Esophagus squamous epithelium (tissue), 5 donors: ENCODE measurements at places on chromosomes 6 and 20. TPM values are rescaled to one million over a fixed set of nuclear protein-coding genes. Genes with fewer than 3 reads are reported as not detected.

Gene SRMS
- not detected for total RNA-seq

Gene GSTA2
- not detected for total RNA-seq

Gene KIF25
- total RNA-seq, result not detected

Gene PPIL6
- total RNA-seq, result 6.1 TPM

Gene TUBB2B
- 1.6 TPM for total RNA-seq

Gene SLC24A3
- total RNA-seq, result 5.7 TPM

Gene NKX2-2
- total RNA-seq, result not detected

Gene ANKS1A
- 12.6 TPM for total RNA-seq

Gene EPB41L2
- 16.6 TPM for total RNA-seq

Gene IMPG1
- not detected for total RNA-seq

Gene FOXA2
- total RNA-seq, result not detected

Gene ENPP1
- 12.6 TPM for total RNA-seq

DNA sequence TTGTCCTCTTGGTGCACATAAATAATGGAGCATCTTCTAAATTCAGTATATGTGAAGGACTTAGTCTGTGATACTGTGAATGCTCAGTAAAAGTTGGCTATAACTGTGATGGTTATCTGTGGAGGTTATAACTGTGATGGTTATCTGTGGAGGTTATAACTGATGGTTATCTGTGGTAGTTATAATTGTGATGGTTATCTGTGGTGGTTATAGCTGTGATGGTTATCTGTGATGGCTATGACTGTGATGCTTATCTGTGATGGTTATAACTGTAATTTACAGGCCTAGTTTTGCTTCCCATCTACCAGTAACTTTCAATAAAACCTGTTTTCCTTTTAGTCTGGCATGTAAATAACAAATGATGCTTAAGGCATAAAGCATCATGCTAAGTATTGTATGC lies 16.5 kb downstream of the PTK7 start:
- no peak for DNase-seq

DNA sequence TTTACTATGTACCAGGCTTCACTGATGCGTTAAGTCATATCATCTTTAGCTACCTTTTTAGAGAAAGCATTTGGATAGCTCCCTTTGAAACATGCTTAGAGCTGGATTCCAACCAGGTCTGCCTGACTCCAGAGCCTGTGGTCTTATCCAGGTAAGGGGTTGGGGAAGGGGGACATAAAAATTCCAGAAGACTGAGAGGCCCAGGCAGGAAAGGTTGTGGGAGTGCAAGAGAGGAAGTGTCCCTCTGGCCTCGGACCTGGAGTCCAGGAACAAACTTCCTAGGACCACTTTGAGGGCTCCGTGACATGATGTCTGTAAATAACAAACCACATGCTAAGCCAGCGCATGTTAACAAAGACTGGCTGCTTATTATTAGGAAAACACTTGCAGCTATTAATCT lies 163.0 kb upstream of the KCNG1 start:
- DNase-seq, result no peak

- DNase-seq, result no peak
Measured at GRCh38 chr20:58464838-58465237, 50.4 kb downstream of the APCDD1L start.

GRCh38 chr20:63247671-63248228 lies 6.5 kb downstream of the NKAIN4 start:
- DNase-seq, result no peak

DNA sequence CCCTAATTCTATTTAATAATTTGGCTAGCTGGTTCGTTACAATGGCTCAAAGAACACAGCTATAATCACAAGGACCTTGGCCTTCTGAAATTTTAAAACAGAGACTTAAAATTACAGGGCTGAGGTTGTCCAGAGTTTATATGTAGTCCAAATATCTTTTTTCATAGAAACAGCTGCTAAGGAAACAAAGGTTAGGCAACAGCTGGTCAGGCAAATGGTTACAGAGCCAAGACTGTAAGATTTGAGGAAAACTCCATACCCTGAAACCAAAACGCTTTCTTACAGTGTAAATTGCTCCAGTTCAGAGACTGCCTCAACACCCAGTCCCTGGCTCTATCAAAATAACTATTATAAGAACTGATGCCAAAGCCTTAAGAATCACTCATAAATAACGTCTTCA lies 9.7 kb upstream of the ARHGAP18 start:
- no peak for DNase-seq

GRCh38 chr20:47418069-47418757 lies 61.7 kb upstream of the ZMYND8 start:
- DNase-seq, result no peak

DNA sequence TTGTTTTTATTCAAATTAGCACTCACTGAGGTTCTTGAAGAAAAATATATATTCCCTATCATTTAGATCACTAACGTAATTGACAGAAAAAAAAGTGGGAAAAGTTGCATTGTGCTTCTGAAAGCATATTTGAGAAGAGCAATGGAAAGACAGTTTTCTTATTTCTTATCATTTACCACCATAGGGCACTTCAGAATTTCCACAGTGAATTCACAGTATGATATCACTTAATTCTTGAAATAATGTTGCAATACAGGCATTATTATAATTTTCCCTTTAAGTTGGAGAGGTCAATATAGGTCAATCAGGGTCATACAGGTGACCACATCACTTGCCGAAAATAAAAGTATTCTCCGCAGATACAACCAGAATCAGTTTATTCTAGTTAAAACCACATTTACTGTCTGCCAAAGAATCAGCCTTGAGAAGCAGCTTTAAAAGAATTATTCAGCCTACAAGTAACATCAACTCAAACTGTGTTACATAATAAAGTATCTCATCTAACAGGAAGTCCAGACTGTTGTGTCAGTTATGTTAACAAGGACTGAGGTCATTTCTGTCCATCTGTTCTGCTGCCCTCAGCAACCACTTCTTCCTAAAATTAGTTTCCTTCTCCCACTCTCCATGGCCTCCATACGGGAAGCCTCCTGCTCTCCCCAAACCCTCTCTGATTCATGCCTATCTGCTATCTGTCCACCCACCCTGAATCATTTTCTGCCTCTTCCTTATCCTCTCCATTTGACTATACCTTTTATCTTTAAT lies 121.2 kb downstream of the SIM1 start:
- no peak for DNase-seq

DNA sequence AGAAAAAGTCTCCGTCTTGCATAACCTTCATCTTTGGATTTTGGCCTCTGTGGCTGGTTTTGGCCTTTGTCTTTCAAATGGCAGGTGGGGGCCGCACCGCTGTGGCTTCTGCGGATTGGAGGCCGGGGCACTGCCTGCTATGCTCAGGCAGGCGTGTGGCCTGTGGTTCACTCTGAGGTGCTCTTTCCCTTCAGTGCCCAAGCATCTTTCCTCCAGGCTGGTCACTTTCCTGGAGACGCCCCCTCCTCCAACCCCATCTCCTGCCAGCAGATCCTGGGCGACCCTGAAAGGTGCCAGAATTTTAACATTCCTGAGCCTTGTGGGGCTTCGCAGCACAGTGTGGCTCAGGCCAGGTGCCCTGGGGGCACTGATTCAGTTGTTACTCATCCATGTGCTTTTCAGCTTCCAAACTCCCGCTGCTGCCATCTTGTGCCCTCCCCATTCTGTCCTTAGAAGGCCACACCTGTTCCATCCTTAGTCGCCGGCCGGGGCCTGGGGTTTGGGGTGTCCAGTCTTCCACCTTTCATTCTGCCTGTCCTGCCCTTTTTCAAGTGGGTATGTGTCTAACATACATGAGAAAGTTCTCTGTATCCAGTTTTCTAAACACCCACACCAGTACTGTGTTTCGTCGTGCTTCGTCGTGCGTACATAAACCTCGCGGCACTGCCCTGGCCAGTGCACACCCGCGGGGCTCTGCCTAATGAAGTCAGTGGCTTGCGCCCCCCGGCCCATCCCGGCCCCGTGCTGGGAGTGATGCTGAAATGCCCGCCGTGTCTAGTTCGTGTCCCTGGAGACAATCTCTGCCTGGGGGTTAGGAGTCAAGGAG lies 12.1 kb downstream of the SS18L1 start:
- no peak for DNase-seq

GRCh38 chr6:169839029-169839481 lies 87.6 kb downstream of the ERMARD start:
- no peak for DNase-seq

- DNase-seq, result no peak
Measured at GRCh38 chr6:45467853-45468252, 90.1 kb upstream of the SUPT3H start.

DNA sequence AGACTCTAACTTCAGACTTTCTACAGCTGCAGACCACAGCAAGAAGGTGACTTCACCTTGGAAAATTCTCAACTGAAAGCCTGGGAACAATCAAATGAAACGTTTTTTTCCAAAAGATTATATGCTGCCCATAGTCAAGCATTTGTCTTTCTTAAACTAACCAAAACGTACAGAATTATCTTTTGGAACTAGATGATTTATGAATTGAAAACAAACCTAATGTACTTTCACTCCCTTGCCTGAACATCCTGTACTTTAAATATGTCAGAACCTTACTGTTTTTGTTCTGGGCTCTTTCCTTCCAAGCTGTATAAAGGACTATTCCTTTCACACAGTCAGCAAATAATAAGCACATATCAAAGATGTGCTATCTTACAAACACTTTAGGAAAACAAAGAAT lies 62.4 kb upstream of the TNFAIP3 start:
- no peak for DNase-seq

DNA sequence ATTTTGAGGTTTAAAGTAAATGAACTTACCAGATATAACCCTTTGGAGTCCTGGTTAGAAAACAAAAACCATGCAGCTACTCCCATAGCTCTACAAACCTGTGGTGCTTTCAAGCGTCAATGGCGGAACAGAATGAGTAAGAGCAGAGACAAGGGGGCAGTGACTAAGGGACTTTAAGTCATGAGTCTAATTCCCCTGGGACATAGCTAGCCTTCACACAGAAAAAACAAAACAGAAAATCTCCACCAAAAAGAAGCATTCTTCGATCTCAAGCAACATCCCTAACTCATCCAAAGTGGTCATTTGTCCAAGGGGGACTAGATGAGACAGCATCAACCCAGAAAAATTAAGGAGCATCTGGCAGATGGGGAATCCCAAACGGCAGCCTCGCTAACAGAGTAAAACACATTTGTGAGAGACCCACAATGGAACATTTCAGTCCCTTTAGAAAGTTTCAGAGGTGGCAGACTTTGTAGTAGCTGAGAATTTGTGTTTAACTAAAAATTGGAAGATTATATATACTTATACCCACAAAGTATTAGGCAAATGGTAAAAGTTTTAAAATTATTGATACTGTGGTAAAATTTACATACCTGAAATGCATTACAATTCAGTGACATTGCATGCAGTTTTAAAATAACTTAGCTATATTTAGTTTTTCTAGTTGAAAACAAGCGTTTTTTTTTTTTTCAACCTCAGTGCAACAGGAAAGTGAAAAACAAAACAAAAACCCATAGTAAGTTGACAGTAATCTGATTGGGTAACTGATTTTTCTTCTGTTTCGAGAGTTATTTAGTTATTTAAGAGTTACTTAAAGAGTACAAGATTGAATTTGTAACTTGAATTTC lies 67.5 kb downstream of the KCNQ5 start:
- DNase-seq, result no peak

GRCh38 chr20:35791821-35792220 lies 20.0 kb downstream of the PHF20 start:
- DNase-seq, result no peak

DNA sequence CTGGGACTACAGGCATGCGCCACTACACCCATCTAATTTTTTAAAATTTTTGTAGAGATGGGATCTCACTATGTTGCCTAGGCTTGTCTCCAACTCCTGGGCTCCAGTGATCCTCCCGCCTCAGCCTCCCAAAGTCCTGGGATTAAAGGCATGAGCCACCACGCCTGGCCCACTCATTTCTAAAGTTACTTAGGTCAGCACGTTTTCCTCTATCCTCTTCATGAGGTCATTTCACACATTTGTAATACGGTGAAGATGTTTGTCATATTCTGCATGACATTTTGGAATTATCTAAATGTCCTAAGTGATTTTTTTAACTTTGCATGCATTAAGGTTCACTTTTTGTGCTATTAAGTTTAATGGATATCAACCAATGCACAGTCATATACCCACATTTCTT lies 11.9 kb upstream of the SOX12 start:
- no peak for DNase-seq

GRCh38 chr6:28203201-28203600 lies 21.9 kb upstream of the ZSCAN9 start:
- DNase-seq, result no peak

GRCh38 chr6:43481591-43482236 lies 4.3 kb downstream of the TJAP1 start:
- no peak for DNase-seq

- DNase-seq, result no peak
Measured at GRCh38 chr6:125952764-125953501, 3.6 kb upstream of the HINT3 start.

DNA sequence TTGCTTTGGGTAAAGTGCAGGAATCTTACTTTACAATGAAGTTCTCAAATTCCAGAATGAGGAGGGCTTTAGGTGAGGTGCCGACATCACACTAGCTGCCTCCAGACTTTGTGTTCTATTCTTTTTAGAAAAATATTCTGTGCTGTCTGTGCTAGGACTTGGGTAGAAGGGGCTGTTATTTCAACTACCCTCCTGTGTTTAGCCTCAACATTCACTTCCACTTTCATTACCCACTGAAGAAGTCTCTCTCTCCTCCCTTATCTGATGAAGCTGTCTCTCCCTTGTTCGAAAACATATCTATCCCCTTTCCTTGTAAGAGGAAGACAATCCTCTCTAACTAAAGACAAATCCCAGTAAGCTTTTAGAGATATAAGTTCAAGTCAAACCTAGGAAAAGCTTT lies 25.0 kb upstream of the BRPF3 start:
- DNase-seq, result no peak

GRCh38 chr6:31042806-31043205 lies 32.5 kb downstream of the MUC22 start:
- no peak for DNase-seq

DNA sequence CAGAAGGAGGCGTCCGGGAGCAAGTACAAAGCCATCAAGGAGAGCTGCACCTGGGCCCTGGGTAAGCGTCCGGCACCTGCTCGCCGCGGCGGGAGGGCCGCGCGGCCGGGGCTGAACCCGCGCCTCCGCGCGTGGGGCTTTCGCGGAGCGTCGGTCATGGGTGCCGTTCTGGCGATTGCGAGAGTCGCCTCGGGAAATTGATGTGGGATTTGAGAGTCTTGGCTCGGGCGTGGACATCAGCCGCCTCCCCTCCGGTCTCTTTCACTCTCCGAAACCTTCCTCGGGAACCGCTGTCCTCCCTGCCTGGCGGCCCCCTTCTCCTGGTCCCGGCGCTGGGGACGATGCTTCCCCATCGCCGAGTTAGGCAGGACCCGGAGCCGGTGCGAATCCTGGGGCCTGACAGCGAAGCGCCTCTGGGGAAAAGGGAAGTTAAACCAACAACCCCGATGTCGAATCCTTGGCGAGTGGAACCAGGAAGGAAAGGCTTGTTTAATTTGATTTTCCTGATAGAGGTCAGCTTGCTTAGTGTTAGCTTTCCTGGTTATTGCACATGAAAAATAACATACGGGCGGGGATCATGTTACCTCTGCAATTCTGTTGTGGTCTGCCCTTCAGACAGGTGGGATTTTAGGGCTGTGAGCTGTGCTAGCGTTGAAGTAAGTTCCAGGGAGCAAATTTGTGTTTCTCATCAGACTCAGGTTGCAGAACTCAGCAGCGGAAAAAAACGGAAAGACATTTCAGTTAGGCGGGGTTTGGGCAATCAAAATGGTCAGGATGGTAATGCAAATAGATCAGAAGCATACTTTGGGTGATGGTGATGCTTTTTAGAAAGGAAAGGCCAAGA lies 594 bp downstream of the ARFGEF3 start:
- no peak for DNase-seq

GRCh38 chr6:134948691-134949090 lies 1.2 kb downstream of the ALDH8A1 start:
- DNase-seq, result no peak

- no peak for DNase-seq
Measured at GRCh38 chr6:78701407-78701806, 165.9 kb upstream of the IRAK1BP1 start.

- no peak for DNase-seq
Measured at GRCh38 chr6:46315589-46315988, 144.8 kb upstream of the ENPP5 start.
